ENCODE measurements at places on chromosomes 5 and 9. TPM values are rescaled to one million over a fixed set of nuclear protein-coding genes. Genes with fewer than 3 reads are reported as not detected.

DNA sequence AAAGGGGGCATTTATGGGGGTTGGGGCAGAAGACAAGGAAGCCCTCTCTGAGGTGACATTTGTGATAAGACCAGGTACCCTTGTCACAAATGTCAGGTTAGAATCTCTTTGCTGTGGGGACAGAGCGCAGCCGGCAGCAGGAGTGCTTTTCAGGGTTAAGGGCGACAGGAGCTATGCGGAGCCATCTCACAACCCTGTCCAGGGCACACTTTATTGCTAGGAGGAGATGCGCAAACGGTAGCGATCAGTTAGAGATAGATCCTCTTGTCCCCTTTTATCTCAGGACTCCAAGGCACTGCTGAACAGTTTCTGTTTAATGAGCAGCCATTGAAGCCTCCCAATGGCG, 438 bp upstream of the LAMC3 start:
- DNase-seq: no peak
- no peak overlapping the region for H3K27ac ChIP-seq
- no peak overlapping the region for H3K4me3 ChIP-seq
- H3K27me3 ChIP-seq: peaks cover 23% of the 10 kb centered on the region
- H3K36me3 ChIP-seq: no peaks in the 10 kb centered on the region

DNA sequence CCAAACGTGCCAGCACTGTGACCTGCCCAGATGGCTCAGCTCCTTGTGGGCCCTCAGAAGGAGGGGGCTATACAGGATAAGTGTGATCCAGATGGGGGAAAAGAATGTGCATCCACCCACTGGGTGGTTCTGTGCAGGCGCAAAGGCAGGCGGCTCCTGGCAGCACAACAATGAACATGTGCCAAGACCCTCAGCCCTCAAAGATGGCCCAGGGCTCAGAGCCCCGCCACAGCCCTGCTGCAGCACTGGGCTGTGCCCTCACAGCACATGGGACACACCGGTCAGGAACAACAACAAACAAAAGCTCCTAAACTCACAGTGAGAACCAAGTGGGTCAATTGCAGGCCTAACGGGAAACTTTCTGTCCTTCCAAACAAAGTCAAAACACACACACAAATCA, 4.7 kb downstream of the SEMA4D start:
- peaks cover 60% of the 10 kb centered on the region for H3K36me3 ChIP-seq
- H3K27ac ChIP-seq: peak overlapping the region; percentile 79
- peaks cover 71% of the 10 kb centered on the region for H3K4me1 ChIP-seq
- no peaks in the 10 kb centered on the region for H3K27me3 ChIP-seq

DNA sequence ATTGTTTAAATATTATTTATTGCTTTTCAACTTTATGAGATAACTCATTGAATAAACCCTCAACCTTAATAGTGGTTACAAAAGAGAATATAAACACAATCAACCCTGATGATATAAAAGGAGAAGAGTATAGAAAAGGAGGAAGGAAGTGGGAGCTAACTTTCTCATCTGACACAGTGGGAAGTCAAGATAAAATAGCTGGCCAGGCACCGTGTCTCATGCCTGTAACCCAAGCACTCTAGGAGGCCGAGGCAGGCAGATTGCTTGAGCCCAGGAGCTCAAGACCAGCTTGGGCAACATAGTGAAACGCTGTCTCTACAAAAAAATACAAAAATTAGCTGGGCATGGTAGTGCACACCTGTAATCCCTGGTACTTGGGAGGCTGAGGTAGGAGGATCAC, 93.5 kb downstream of the PPP2R2B start:
- no peak overlapping the region for H3K27ac ChIP-seq
- no peaks in the 10 kb centered on the region for H3K36me3 ChIP-seq
- no peak overlapping the region for H3K4me3 ChIP-seq
- no peaks in the 10 kb centered on the region for H3K4me1 ChIP-seq

DNA sequence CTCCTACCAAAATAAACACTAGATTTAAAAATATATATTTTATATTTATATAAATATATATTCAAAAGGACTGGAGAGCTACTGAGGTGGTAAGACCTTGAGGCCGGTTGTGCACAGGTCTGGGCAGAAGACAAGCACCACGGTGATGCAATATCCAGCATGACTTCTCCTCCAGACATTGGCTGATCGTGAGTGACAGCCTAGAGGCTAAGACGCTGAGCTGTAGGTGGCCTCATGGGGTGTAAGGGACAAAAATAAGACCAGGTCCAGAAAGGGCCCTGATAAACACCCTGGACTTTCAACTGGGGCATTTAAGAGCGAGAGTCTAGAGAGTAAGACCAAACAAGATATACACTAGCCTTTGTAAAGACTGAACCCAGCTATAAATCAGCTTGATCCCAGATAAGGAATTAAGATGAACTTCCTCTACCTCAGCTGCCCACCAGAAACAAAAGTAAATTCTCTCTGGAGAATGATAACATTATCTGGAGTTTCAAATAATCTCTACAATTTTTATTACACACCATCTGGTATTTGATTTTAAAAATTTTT, 14.2 kb upstream of the C5orf47 start:
- DNase-seq: peak; percentile 43
- no peak overlapping the region for H3K4me3 ChIP-seq
- H3K27ac ChIP-seq: no peak overlapping the region
- H3K36me3 ChIP-seq: no peaks in the 10 kb centered on the region
- peaks cover 42% of the 10 kb centered on the region for H3K27me3 ChIP-seq

DNA sequence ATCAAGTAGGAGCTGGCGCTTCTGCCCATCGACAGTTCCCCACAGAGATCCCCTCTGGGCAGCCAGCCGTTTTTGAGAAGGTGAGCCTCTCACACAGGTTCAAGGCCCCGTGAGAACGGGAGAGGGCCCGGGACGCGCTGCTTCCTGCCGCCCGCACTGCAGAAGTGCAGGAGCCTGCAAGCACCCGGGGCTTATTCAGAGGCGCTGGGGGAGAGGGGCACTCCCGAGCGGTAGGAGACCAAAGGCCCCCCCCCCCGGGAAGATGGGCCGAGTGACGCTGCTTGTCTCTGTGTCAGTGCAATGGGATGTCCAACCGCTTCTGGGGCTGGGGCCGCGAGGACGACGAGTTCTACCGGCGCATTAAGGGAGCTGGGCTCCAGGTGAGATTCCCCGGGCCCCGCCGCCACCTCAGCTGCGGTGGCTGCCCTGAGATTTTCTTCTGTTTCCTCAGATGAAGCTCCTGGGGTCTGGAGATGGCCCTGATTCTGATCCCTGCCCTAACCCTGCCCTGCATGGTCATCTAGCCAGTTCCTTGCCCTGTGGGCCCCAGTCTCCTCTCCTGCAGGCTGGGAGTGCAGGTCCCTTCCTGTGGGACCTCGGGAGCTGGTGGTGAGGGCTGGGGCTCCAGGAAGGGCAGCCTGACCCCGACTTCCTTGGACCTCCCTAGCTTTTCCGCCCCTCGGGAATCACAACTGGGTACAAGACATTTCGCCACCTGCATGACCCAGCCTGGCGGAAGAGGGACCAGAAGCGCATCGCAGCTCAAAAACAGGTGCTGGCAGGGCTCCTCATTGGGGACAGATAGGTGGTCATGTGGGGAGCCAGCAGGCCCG, 8.5 kb downstream of the B4GALT7 start:
- peaks cover 2% of the 10 kb centered on the region for H3K4me1 ChIP-seq
- H3K27ac ChIP-seq: no peak overlapping the region
- H3K27me3 ChIP-seq: no peaks in the 10 kb centered on the region
- no peak overlapping the region for H3K4me3 ChIP-seq

GRCh38 chr5:127441799-127442484, 75.5 kb upstream of the PRRC1 start:
- DNase-seq: no peak
- H3K4me3 ChIP-seq: no peak overlapping the region
- peaks cover 10% of the 10 kb centered on the region for H3K27me3 ChIP-seq
- H3K4me1 ChIP-seq: no peaks in the 10 kb centered on the region
- H3K27ac ChIP-seq: no peak overlapping the region

- H3K27ac ChIP-seq: no peak overlapping the region
- DNase-seq: no peak
- H3K27me3 ChIP-seq: peaks cover 2% of the 10 kb centered on the region
- no peaks in the 10 kb centered on the region for H3K4me1 ChIP-seq
- no peak overlapping the region for H3K4me3 ChIP-seq
- H3K36me3 ChIP-seq: no peaks in the 10 kb centered on the region
Observed at GRCh38 chr9:14547245-14548060, 145.8 kb downstream of the ZDHHC21 start.

- H3K4me3 ChIP-seq: no peak overlapping the region
- H3K27ac ChIP-seq: no peak overlapping the region
- H3K36me3 ChIP-seq: no peaks in the 10 kb centered on the region
- H3K27me3 ChIP-seq: no peaks in the 10 kb centered on the region
Observed at GRCh38 chr5:7208938-7209337, 187.0 kb upstream of the ADCY2 start.

DNA sequence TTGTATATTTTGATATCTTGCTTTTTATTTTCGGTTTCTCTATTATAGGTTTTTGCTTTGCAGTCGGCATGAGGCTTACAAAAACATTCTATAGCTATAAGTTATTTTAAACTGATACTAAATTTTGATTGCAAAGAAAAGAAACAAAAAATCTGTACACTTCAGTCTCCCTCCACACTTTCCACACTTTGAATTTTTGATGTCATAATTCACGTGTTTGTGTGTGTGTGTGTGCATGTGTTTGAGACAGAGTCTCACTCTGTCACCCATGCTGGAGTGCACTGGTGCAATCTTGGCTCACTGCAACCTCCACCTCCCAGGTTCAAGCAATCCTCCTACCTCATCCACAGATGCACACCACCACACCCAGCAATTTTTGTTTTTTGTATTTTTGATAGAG, 124.9 kb downstream of the MRPS30 start:
- no peaks in the 10 kb centered on the region for H3K36me3 ChIP-seq
- H3K27ac ChIP-seq: no peak overlapping the region
- DNase-seq: no peak
- H3K4me1 ChIP-seq: peaks cover 4% of the 10 kb centered on the region
- H3K27me3 ChIP-seq: no peaks in the 10 kb centered on the region

- H3K36me3 ChIP-seq: no peaks in the 10 kb centered on the region
- H3K4me3 ChIP-seq: no peak overlapping the region
- H3K27ac ChIP-seq: no peak overlapping the region
- H3K27me3 ChIP-seq: peaks cover 15% of the 10 kb centered on the region
Observed at GRCh38 chr5:14222206-14222605, 79.1 kb downstream of the TRIO start.

DNA sequence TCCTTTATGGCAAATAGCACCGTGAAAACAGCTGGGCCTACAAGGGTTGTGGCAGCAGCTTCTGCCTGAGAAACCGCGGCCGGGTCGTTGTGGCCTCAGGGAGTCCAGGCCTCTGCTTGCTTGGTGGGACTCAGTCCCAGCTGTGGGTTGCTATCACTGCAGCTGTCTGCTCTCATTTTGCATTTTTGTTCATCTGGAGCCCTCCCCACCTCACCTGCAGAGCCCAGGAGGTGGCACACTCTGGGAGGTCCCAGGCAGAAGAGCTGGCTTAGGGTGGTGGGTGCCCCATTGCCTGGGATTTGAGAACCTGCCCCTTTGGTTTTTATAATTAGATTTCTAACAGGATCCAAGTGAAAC, 138.4 kb downstream of the GADD45G start:
- peak overlapping the region; percentile 67 for H3K4me3 ChIP-seq
- no peak for DNase-seq
- peaks cover 80% of the 10 kb centered on the region for H3K4me1 ChIP-seq
- H3K27me3 ChIP-seq: no peaks in the 10 kb centered on the region

MYORG gene
- total RNA-seq: 1.4 TPM

DENND1A gene
- total RNA-seq: 22.3 TPM

ADRA1B gene
- not detected for total RNA-seq
